ENCODE measurements at places on chromosomes 4 and X. TPM values are rescaled to one million over a fixed set of nuclear protein-coding genes. Genes with fewer than 3 reads are reported as not detected.

DNA sequence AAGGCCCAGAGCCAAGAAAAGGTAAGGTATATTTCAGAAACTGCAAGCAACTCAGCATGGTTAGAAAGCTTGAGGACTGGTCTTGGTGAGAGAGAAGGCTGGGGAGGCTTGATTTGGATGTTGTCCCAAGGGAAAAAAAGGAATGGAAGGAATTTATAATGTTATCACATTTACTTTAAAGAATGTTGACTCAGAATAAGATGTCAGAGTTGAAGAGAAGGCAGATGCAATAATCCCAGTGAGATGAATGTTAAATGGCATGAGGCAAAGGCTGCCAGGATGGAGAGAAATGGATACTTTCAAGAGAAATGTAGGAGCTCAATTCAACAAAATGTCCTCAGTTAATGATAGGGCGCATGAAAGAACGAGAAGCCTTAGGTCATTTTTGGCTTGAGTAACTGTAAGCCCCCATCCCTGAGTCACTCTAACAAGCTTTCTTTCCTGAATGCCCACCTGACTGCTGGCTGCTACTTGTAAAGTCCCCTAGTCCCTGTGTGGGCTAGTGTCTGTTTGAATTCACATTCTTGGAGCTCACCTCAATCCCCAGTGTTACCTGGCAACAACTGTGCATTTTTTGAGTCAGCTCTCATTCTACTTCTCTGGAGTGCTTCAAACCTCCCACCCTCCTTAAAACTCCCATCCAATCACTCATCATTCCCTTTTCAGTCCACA is 103.0 kb upstream of the TAPT1 start:
- no peak for DNase-seq

DNA sequence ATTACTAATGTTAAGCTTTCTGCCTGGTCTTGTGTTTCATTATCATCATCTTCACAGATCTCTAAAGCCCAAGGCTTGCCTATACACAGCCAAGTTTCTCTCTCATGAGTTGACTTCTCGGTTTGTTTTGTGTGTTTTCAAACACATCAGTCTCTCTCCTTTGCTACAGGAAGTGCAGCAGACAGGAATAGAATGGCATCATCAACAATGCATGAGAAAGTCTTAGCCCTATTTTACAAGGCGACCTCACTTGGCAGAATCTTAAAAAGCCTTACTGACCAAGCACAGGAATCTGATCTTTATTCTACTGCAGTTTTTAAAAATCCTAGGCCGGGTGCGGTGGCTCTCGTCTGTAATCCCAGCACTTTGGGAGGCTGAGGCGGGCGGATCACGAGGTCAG is 36.8 kb downstream of the CC2D2A start:
- DNase-seq: no peak

DNA sequence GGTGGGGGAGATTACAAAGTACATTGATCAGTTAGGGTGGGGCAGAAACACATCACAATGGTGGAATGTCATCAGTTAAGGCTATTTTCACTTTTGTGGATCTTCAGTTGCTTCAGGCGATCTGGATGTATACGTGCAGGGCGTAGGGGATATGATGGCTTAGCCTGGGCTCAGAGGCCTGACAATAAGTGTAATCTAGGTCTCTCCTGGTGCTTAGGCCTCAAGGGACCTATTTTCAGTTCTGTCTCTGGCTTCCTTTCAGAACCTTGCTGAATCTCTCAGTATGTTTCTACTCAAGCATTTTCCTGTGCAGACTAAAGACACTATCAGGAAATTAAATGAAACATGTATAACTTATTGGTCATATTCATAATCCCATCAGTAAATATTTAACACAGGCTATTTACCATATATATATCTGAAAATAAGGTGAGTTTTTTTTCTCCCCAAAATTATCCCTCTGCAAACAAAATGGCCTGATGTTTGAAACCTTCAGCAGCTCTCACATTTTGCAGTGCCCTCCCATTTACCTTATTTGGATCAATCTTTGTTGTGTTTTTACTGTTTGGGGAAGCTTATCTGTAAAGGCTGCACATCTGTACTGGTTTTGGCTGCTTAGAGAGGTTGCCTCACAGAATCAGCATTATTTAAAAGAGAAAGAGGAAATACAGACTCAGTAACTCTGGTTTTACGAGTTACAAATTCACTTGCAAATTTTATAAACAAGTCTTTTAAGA is 2.3 kb upstream of the ZCCHC4 start:
- no peak for DNase-seq

GRCh38 chr4:81740487-81740886 is 268.8 kb upstream of the RASGEF1B start:
- DNase-seq: no peak

DNA sequence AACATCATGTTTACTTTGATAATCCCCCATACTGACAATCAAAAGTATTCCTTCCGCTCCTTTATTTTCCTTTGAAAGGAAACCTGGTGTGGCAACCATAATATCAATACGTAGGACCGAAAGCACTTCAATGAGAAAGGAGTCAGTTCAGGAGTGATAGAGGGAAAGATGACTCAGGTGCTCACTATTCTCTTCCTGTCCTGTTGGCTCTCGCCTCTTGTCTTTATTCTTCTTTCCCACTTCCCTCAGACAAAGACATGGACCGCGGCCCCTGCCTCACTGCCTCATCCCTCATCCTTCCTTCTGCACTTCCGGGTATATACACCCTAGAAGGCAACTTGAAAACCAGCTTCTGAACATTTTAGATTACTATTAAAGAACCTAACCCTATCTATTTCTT is 49.8 kb upstream of the TNIP3 start:
- no peak for DNase-seq

DNA sequence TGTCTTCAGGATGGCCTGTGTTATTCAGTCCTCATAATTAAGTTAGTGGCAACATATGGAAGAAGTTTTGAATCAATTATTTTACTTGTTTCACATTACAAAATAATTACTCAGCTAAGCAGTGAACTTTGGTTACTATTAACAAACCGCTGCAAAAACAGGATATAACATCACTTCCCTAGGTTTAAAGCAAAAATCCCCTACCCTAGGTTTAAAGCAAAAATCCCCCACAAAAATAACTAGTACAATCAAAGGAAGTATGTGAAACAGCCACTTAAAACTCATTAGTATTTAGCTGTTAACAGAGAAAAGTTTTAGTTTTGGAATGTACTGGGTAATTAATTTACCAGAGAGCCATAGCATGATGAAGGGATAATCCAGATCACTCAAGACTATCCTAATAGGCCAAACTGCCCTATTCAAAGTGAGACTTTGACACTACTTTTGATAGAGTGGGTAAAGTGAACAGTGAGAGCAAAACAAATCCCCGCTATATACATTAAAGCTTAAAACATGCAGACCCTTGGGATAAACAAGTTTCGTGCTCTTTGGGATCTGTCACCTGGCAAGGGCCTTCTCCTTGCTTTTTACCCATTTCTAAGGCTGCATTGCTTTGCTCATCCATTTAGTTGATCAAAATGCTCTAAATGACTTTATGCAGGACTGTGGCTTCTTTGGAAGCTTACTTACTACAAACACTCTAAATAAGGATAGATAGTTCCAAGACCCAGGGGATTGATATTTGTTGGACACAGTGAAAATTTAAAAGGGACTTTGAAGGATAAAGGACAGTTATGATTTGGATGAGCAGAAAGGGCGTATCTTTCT is 36.4 kb upstream of the GPR174 start:
- no peak for DNase-seq

GRCh38 chr4:38086151-38086848 is 126.1 kb downstream of the PTTG2 start:
- DNase-seq: no peak

- no peak for DNase-seq
Observed at GRCh38 chr4:136036744-136037143, 1495.5 kb downstream of the PCDH18 start.

GRCh38 chrX:11540532-11541377 is 125.0 kb downstream of the ARHGAP6 start:
- no peak for DNase-seq

Gene TMEM271
- total RNA-seq: not detected

Gene TLR6
- total RNA-seq: 64.7 TPM
